Endothelial cell of coronary artery (primary cell): ENCODE measurements at places on chromosomes 16 and 17. TPM values are rescaled to one million over a fixed set of nuclear protein-coding genes. Genes with fewer than 3 reads are reported as not detected.

The EMP2 gene
- total RNA-seq = 7.7 and 8.8 TPM in 2 replicates

The TEX14 gene
- total RNA-seq = under 0.01 and 0.19 TPM in 2 replicates

The SULT1A4 gene
- total RNA-seq = 5.4 and 6.2 TPM in 2 replicates

The CEP295NL gene
- 0.72 and 2.2 TPM in 2 replicates for total RNA-seq

The ZDHHC1 gene
- total RNA-seq = 5.9 and 6.0 TPM in 2 replicates

The KCTD19 gene
- total RNA-seq = under 0.01 and 0.09 TPM in 2 replicates

The G6PC1 gene
- total RNA-seq = not detected in 2 replicates

The SLC52A1 gene
- under 0.01 and 0.09 TPM in 2 replicates for total RNA-seq

The ZNF385C gene
- total RNA-seq = not detected in 2 replicates

The PDILT gene
- total RNA-seq = not detected in 2 replicates

The CISD3 gene
- 3.8 and 4.4 TPM in 2 replicates for total RNA-seq

The HID1 gene
- 8.3 and 11.5 TPM in 2 replicates for total RNA-seq

The CMTM1 gene
- 2.4 and 2.5 TPM in 2 replicates for total RNA-seq

The TBC1D3E gene
- not detected in 2 replicates for total RNA-seq

The CD300LG gene
- 0.09 TPM in 2 replicates for total RNA-seq

The TSNAXIP1 gene
- total RNA-seq = 0.85 and 0.90 TPM in 2 replicates

The CORO7 gene
- total RNA-seq = 38.2 and 40.3 TPM in 2 replicates

The PLEKHH3 gene
- 4.6 and 6.5 TPM in 2 replicates for total RNA-seq

The TMC6 gene
- 21.4 and 22.9 TPM in 2 replicates for total RNA-seq

The ENPP7 gene
- not detected in 2 replicates for total RNA-seq

The SMIM22 gene
- not detected in 2 replicates for total RNA-seq

The ANKRD40CL gene
- total RNA-seq = not detected in 2 replicates

The ANKFN1 gene
- total RNA-seq = 0.09 TPM in 1 of 2 replicates, not detected in the other

The ACOX1 gene
- 58.5 and 67.3 TPM in 2 replicates for total RNA-seq

The DNAI2 gene
- total RNA-seq = not detected in 2 replicates

The TELO2 gene
- total RNA-seq = 15.3 and 19.2 TPM in 2 replicates

The TSPOAP1 gene
- not detected in 2 replicates for total RNA-seq
